ENCODE measurements at places on chromosomes 6 and 20. TPM values are rescaled to one million over a fixed set of nuclear protein-coding genes. Genes with fewer than 3 reads are reported as not detected.
A peak's percentile ranks its signal among the peaks of the same experiment; 100 is the strongest.

GFOD1 gene
- total RNA-seq = 59.7 TPM

PRDM1 gene
- total RNA-seq = 180 TPM

- no peak overlapping the region for H3K27ac ChIP-seq
- H3K27me3 ChIP-seq = no peaks in the 10 kb centered on the region
- no peak for DNase-seq
- H3K36me3 ChIP-seq = no peaks in the 10 kb centered on the region
- no peaks in the 10 kb centered on the region for H3K4me1 ChIP-seq
These were observed 33.5 kb upstream of the CEP162 start for GRCh38 chr6:84260926-84261325.

- H3K4me3 ChIP-seq = no peak overlapping the region
- H3K27ac ChIP-seq = no peak overlapping the region
- no peak for DNase-seq
- no peaks in the 10 kb centered on the region for H3K36me3 ChIP-seq
These were observed 57.7 kb upstream of the CD83 start for GRCh38 chr6:14059791-14060436.

DNA sequence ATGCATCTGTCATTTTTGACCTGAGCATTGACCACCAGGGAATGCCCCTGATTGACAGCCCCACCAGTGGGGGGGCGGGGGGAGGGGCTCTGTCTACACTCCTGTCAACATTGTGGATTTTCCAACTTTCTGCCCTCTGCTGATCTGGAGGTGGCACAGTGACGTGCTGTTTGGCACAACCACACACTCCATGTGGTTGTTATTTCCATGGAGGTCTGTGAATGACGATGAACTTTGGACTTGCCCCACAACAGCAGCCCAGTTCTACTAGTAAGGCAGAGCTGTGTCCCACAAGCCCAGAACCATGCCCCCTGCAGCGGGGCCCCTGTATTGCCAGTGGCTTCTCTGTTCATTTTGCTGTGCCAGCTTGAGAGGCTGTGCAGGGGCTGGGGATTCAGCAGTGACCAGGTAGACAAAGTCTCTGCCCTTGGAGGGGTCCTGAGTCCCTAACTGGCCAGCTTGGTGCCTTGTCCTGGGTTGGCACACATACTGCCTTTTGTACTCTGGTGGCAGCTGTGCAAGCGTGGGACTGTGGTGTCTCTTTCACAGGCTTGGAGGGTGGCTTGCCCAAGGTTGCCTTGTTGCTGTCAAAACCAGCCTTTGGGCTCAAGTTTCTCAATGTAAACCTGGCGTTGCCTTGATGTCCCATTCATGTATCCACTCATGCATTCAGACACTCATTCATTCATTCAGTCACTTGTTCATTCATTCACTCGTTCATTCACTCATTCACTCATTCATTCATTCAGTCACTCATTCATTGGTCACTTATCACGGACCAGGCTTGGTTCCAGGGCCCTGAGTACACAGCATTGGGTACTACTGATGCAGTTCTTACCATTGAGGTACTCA, 108.5 kb downstream of the SYCP2 start:
- no peaks in the 10 kb centered on the region for H3K36me3 ChIP-seq
- H3K4me3 ChIP-seq = no peak overlapping the region
- no peaks in the 10 kb centered on the region for H3K4me1 ChIP-seq
- no peak for DNase-seq
- no peaks in the 10 kb centered on the region for H3K27me3 ChIP-seq

- DNase-seq = no peak
- peaks cover 14% of the 10 kb centered on the region for H3K4me1 ChIP-seq
- no peak overlapping the region for H3K27ac ChIP-seq
- H3K36me3 ChIP-seq = peaks cover 37% of the 10 kb centered on the region
- H3K4me3 ChIP-seq = no peak overlapping the region
These were observed 393.7 kb downstream of the UTRN start for GRCh38 chr6:144678844-144679243.

GRCh38 chr6:15341311-15342001, 95.6 kb downstream of the JARID2 start:
- H3K36me3 ChIP-seq = no peaks in the 10 kb centered on the region
- H3K27me3 ChIP-seq = no peaks in the 10 kb centered on the region
- peak overlapping the region; percentile 53 for H3K27ac ChIP-seq
- no peak overlapping the region for H3K4me3 ChIP-seq
- DNase-seq = no peak

GRCh38 chr6:33781131-33781975, 7.6 kb downstream of the LEMD2 start:
- no peak for DNase-seq
- H3K36me3 ChIP-seq = peaks cover 90% of the 10 kb centered on the region
- H3K27me3 ChIP-seq = no peaks in the 10 kb centered on the region
- H3K27ac ChIP-seq = no peak overlapping the region
- H3K4me3 ChIP-seq = no peak overlapping the region
- peaks cover 16% of the 10 kb centered on the region for H3K4me1 ChIP-seq
